Endothelial cell of umbilical vein (primary cell): ENCODE measurements at places on chromosomes 12 and 14. TPM values are rescaled to one million over a fixed set of nuclear protein-coding genes. Genes with fewer than 3 reads are reported as not detected.

STYK1 gene
- 14.6 and 15.2 TPM in 2 replicates for total RNA-seq

HAL gene
- 0.44 and 0.62 TPM in 2 replicates for total RNA-seq

KRT1 gene
- total RNA-seq, result not detected in 2 replicates

DNA sequence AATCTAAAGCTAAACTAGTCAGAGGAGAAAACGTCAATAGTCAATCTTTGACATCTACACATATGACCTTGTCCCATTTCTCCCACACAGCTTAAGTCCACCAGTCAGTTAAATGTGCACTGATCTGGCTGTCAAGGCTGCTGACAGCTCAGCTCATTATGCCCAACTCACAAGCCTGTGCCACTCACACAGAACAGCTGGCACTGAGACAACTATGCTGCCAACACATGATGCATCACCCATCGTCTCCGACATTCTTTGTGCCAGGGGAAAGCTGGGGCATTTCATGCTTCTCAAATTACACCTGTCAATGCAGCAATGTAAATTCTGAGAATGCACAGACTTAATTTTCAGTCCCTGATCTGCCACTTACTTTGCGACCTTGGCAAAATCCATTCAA is 25.3 kb downstream of the GNS start:
- peak; percentile 37 for DNase-seq

DNA sequence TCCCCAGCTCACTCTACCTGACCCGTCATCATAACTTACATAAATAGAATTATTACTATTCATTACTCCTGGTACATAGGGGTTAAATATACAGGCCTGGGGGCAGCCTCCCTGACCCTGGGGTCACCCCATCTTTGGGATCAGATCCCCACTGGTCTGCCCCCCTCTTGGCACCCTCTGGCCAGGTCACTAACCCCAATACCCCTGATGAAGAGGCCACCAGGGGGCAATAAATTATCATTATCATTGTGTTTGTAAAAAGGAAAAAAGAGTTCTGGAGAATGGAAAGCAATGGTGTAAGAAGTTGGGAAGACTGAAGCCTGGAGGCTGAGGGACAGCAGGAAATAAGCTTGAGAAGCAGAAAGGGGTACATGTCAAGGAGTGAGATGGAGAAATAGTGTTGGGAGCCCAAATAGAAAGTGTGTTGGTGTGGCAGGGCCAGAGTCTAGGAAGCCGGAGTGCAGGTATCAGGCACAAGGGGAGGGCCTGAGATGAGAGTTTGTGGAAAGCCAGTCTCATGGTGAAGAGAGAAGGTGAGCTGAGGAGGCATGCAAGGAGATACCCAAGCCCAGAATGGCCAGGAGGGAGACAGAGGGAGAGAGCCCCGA is 6.1 kb upstream of the AAAS start:
- DNase-seq, result peak; percentile 21

DNA sequence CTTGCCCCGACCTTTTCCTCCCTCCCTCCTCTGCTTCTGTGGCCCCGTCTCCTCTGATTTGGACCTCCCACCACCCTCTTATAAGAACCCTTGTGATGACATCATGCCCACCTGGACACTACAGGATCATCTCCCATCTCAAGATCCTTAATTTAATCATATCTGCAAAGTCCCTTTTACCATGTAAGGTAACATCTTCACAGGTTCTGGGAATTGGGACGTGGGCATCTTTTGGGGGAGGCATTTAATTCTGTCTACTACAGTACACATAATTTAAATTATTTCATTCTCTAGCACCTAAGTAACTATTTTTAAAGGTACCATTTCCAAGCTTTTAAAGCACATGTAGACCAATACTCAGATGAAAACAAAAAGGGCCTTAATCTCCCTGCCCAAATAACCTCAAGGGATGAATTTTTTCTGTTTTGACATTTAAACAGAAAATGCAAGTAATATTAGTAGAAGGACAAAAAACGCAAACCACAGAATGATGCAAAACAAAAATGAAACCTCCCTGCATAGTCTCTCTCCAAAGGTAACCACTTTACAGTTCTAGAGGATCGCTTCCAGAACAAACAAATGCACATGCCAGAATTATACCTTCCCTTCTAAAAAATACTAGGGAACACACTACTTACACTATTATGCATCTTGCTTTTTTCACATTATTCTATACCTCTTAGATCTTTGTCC is 222.1 kb downstream of the AACS start:
- DNase-seq, result no peak
